ENCODE measurements at places on chromosomes 7 and 10.

DNA sequence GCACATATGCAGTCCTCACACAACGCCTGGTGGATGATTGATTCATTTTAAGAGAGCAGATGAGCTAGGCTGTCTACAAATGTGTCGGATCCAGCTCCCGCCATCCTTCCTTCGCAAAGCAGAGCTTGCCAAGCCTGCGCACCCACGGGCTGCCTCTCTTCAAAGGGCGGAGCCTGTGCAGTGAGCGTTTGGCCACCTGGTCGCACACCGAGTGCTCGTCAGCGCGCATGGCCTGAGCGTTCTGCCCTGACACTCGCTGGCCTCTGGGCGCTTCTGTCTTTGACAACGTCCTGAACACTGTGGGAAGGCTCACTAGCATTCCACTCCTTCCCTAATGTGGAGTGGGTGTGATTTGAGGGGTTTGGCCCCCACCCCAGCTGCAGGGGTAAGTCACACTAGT is 47.1 kb upstream of the TMEM72 start:
- DNase-seq, result no peak

- DNase-seq, result no peak
Measured at GRCh38 chr10:71737001-71737833, 17.6 kb upstream of the C10orf105 start.

DNA sequence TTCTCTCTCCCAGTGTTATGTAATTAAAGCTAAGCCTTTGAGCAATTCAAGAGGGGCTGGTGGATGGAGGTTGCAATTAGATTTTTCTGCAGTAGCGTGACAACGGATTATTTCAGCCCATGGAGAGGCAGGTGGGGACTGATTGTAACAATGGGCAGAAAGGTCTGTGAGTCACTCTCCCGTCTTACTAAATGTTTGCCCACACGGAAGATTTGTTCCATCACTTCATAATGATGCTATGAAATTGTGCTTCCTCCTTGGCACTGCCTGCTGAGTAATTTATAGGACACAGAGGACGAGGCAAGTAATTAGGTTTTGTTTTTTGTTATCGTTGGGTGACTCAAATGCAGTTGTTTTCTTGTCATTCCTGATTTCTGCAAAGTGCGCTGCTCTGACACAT is 594.5 kb upstream of the DPP6 start:
- no peak for DNase-seq

- DNase-seq, result no peak
Measured at GRCh38 chr7:64602086-64602485, 39.2 kb upstream of the ZNF680 start.

GRCh38 chr10:103758294-103758681 is 97.1 kb downstream of the SH3PXD2A start:
- no peak for DNase-seq

DNA sequence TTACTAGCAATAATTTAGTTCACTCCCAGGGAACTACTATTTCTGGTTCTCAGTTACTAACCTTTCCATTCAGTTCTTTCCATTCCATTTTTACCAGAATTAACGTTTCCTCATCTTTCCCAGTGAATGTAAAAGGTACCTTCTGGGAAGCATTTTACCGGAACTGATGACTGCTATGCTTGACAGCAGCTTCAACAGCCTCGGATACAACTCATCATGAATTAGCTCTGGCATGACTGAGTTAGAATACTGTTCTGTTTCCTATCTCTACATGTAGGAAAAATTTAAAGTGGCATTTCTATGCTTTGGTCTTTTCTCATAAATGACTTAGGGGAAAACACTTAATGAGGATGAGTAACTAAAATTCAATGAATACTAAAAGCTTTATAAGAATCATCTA is 18.6 kb downstream of the TAS2R41 start:
- DNase-seq, result no peak

- DNase-seq, result no peak
Measured at GRCh38 chr10:133154996-133155778, 4.8 kb upstream of the KNDC1 start.

- DNase-seq, result no peak
Measured at GRCh38 chr7:16558761-16559302, 32.2 kb downstream of the LRRC72 start.

DNA sequence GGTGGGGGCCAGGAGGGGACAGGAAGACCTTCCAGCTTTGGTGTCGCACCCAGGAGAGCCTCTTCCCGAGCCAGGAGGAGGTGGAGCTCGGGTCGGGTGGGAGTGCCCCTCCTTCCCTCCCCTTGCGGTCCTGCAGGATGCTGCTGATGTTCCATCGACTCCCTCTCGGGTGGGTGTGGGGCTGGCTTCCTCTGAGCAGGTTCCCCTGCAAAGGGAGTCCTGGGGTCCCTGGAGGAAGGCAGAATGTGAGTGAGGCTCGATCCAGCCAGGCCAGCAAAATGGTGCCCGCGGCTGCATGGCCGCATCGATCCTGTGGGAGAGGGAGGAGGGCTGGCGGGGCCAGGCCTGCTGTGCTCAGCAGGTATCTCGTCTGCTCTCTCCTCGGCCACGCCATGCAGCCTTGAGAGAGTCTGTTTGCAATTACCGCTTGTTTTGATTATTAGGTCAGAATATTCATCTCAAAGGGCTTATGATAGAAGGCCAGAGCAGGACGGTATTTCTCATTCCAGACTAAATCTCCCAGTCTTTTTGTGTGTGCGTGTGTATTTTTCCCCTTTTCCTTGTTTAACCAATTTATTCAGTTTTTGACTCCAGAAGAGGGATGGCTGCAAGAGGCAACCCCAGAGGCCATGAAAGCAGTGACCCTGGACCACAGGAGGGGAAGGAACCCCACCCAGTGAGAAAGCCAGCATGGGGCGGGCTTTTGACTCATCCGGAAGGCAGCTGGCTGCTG is 137.3 kb upstream of the ZMIZ1 start:
- no peak for DNase-seq

DNA sequence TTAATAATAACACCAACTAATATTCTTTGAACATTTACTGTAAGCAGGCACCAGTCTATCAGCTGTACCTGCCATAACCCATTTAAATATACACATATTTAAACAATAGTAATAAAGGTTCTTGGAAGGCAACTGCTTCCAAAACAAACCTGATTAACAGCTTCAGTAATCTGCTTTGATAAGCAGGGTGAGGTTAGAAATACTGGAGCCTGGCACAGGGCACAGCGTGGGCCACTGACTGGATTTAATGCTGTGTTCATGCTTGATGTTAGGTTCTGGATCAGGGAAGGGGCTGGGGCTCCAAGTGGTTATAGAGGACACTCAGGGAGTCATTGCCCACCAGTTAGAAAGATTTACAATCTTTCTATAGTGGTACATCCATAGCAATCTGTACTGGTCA is 10.9 kb upstream of the C10orf120 start:
- no peak for DNase-seq

GRCh38 chr10:62005687-62006086 is 104.2 kb downstream of the ARID5B start:
- DNase-seq, result no peak

- no peak for DNase-seq
Measured at GRCh38 chr7:68423356-68423755, 1174.9 kb upstream of the AUTS2 start.

Data from stimulated activated CD8-positive, alpha-beta memory T cell treated with anti-CD3 and anti-CD28 coated beads, Interleukin-7, amount 100 ng/mL, for 1 hour (primary cell).